ENCODE measurements at places on chromosomes 5 and 9.

DNA sequence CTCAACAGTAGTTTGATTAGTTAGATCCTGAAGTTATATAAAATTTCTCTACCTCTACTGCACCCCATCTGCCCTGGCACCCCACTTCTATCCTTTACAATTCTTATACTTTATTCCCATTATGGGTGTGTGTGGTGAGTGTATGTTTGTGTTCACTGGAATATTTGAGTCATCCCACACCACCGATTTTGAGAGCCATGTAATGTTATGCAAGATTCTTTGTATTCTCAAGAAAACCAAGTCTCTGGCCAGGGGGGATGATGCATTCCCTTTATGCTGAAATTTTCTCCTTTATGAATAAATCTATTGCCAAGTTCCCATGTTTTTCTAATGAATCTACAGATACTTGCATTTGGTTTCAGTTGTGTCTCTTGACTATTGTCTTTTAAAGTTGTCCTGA lies 266.8 kb downstream of the ARHGEF28 start:
- H3K4me1 ChIP-seq, result no peaks in the 10 kb centered on the region
- H3K27me3 ChIP-seq, result no peaks in the 10 kb centered on the region
- DNase-seq, result no peak
- no peak overlapping the region for H3K27ac ChIP-seq

DNA sequence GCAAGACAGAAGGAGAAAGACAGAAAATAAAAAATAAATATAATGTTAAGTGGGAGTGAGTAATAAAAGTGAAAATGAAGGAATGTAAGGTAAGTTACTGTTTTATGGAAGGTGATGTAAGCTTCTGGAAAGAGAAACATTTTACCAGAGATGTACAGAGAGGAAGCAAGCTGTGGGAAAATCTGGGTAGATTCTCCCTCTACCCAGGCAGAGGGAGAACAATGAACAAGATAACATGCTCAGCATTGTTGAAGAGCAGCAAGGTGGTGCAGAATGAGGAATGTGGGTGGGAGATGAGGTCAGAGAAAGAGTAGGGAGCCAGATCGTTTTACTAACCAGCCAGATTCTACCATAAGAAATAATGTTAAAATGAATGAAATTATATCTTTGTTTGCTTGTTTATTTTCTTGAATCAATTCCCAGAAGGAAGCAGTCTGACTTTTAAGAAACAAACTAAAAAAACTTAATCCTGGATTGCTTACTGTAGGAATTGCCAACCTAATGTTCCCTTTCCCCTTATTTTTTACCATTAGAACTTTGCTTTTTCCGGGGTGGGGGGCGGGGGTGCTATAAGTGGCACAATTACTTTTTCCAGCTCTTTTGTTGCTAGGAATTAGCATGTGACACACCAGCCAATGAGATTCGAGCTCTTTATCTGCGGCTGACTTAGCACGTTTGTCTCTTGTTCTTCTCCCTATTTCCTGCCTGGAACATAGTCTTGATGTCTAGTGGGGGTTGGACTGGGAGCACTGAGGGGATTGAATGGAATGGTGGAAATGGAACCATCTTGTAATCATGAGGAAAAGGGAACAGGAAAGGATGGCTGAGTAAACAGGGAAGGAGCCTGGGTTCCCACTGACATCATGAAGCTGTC lies 356.7 kb downstream of the TMEM167A start:
- no peak overlapping the region for H3K27ac ChIP-seq
- H3K4me3 ChIP-seq, result no peak overlapping the region
- H3K4me1 ChIP-seq, result peaks cover 3% of the 10 kb centered on the region
- DNase-seq, result peak; percentile 49

DNA sequence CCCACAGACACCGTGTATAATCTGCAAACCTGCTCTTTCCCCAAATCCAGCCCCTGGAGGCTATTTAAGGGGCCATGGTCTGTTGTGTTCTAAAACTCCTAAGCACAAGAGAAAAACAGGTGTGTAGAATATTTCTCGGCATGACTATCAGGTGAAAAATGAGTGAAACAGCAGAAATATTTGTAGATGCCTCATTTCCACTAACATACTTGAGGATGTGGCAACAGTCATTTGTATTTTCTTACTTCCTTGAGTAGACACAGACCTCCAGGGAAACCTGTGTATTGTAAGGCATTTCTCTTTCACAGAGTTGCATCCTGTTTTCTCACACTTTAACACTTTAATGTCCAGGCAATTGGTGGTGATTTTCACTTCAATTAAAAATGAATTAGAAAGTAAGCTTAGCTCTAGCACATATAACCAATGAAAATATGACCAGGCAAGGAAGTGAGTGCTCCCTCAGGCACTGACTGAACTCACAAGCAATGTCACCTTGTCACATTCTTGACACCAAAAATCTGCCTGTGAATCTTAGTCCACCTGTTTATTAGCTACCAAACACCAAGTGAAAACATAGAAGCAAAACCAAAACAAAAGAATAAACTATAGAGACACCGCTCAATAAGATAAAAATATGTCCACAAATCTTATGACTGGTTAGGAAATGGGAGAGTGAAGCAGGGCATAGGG lies 64.4 kb downstream of the DIRAS2 start:
- no peak for DNase-seq
- H3K4me3 ChIP-seq, result no peak overlapping the region
- no peaks in the 10 kb centered on the region for H3K36me3 ChIP-seq
- H3K4me1 ChIP-seq, result no peaks in the 10 kb centered on the region

- H3K27ac ChIP-seq, result no peak overlapping the region
- no peak overlapping the region for H3K4me3 ChIP-seq
These were observed 65.0 kb downstream of the MAST4 start for GRCh38 chr5:66661149-66661548.

- H3K4me1 ChIP-seq, result no peaks in the 10 kb centered on the region
- H3K4me3 ChIP-seq, result no peak overlapping the region
- peak; percentile 67 for DNase-seq
- no peak overlapping the region for H3K27ac ChIP-seq
- peaks cover 9% of the 10 kb centered on the region for H3K27me3 ChIP-seq
- no peaks in the 10 kb centered on the region for H3K36me3 ChIP-seq
These were observed 10.4 kb upstream of the SPINK4 start for GRCh38 chr9:33229359-33230114.

DNA sequence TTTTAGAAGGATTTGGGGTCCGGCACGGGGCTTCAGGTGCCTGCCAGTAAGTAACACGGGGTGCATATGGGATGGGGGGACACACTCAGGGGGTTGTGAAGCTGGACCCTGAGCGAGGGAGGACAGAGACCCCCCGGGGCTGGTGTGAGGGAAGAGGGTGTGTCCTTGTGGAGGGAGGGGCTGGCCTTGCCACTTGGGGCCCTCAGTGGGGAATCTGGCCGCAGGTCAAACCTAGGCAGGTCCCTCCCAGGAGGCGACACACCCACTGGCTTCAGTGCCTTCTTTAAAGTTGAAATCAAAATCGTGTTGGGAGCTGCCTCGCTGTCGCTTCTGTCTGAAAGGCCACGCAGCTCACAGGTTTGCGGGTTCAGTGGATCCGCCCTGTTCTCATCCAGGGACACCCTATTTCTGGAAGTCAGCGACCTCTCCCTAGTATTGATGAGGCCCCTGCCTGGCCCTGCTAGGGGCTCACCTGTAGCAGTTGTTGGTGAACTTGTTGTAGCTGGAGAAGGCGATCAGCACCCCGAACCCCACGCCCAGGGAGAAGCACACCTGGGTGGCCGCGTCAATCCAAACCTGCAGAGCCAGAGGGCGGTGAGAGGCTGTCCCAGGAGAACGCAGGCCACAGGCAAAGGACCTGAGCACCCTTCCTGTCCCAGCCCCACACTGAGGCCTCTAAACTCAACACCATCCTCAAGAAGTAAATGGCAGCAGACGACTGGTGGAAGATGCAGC lies 29.4 kb downstream of the SLC6A3 start:
- H3K36me3 ChIP-seq, result no peaks in the 10 kb centered on the region
- no peaks in the 10 kb centered on the region for H3K27me3 ChIP-seq
- no peaks in the 10 kb centered on the region for H3K4me1 ChIP-seq

DNA sequence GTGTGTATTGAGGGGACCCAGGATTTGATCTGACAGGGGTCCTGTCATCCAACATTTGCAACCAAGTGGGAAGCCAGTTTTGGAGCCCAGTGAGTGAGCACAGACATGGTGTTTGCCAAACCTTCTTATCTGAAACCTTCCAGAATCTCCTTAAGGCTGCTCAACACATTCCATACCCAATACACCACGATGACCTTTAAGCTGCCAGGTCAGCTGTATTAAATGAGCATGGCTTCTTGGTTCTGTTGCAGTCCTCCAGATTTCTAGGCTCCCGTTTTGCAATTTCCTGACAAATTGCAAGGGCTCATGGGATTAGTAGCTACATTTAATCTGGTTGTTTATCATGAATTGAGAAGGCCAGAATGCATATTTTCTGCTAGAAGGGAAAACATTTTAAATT lies 124.2 kb upstream of the ATP10B start:
- no peaks in the 10 kb centered on the region for H3K4me1 ChIP-seq
- no peak overlapping the region for H3K27ac ChIP-seq
- H3K36me3 ChIP-seq, result no peaks in the 10 kb centered on the region
- no peaks in the 10 kb centered on the region for H3K27me3 ChIP-seq
- H3K4me3 ChIP-seq, result no peak overlapping the region

DNA sequence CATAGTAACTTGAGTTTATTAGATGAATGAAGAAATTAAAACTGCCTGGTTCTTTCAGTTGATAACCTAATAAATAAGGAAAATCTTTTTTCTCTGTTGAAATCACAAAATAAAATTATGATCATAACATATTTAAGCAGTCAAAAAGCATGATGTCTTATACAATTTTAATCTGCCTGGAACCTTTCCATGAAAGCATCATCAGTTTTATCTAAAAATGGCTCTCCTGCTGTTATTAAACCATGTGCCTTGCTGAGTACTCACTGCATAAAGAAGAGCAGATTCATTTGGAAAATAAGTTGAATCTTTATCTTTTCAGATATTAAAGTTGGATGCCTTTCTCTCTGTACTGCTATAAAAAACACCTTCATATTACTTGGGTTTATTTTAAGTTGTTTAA lies 148.8 kb downstream of the SLC24A2 start:
- no peaks in the 10 kb centered on the region for H3K4me1 ChIP-seq
- H3K27ac ChIP-seq, result no peak overlapping the region
- no peak overlapping the region for H3K4me3 ChIP-seq
- H3K27me3 ChIP-seq, result no peaks in the 10 kb centered on the region
- DNase-seq, result no peak
- H3K36me3 ChIP-seq, result no peaks in the 10 kb centered on the region

- H3K27ac ChIP-seq, result no peak overlapping the region
- H3K36me3 ChIP-seq, result no peaks in the 10 kb centered on the region
- H3K4me1 ChIP-seq, result no peaks in the 10 kb centered on the region
- H3K4me3 ChIP-seq, result no peak overlapping the region
These were observed 107.2 kb downstream of the C5orf15 start for GRCh38 chr5:133861161-133861737.

DNA sequence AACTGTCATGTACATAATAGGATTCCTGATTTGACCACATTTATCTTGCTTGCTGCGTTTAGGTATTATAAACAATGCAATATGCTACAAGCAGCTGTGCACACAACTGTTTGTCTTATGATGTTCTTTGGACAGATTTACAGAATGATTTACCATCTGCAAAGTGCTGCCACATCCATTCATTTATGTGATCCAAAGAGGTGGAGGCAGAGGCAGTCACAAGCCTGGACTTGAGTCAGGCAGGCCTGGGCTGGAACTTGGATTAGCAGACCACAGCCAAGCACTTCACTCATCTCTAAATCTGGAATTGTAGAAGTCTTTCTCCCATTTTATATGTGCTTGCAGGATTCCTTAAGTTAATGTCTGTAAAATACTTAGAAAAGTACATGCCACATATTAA lies 149.0 kb downstream of the INSYN2B start:
- H3K36me3 ChIP-seq, result no peaks in the 10 kb centered on the region
- DNase-seq, result no peak
- H3K27me3 ChIP-seq, result no peaks in the 10 kb centered on the region

All from lung (tissue), 17 donors.